NCI-H345 (cell line): ENCODE measurements at places on chromosomes 12 and 14.

GRCh38 chr12:102722147-102722546 lies 194.9 kb downstream of the PAH start:
- DNase-seq: peak; percentile 20

- no peak for DNase-seq
Measured at GRCh38 chr12:24256684-24257083, 307.2 kb upstream of the SOX5 start.

DNA sequence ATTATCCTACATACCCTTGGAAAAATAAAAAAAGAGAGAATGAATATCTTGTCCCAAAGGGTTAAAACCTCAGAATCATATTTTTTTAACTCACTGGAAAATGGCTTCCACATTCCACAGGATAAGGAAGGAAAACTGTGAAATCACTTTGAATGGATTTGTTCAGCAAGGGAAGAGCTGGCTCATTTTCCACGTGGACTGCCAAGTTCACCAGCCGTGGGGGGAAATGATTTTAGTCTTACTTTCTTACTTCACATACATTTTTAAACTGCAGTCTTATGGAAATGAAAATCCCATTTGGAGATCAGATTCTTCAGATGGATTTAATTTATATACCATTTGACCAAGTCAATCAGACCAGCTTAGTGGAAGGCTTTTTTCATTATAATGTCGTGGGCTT lies 29.9 kb upstream of the AEBP2 start:
- no peak for DNase-seq

- no peak for DNase-seq
Measured at GRCh38 chr12:54221402-54221984, 32.7 kb upstream of the SMUG1 start.

- DNase-seq: peak; percentile 85
Measured at GRCh38 chr12:3303410-3304136, 187.4 kb upstream of the PRMT8 start.

DNA sequence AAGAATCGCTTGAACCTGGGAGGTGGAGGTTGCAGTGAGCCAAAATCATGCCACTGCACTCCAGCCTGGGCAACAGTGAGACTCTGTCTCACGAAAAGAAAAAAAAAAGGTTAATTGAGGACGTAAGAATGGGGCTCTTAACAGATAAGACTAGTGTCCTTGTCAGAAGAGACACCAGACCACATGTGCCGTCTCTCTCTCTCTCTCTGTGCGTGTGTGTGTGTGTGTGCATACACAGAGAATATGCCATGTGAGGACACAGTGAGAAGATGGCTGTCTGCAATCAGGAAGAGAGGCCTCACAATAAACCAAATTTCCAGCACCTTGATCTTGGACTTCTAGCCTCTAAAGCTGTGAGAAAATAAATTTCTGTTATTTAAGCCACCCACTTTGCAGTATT lies 11.7 kb upstream of the ERC1 start:
- no peak for DNase-seq
